Endothelial cell (in vitro differentiated cells): ENCODE measurements at places on chromosomes 11 and 22.

GRCh38 chr22:37926771-37927636 lies 20.9 kb downstream of the MICALL1 start:
- DNase-seq: no peak

DNA sequence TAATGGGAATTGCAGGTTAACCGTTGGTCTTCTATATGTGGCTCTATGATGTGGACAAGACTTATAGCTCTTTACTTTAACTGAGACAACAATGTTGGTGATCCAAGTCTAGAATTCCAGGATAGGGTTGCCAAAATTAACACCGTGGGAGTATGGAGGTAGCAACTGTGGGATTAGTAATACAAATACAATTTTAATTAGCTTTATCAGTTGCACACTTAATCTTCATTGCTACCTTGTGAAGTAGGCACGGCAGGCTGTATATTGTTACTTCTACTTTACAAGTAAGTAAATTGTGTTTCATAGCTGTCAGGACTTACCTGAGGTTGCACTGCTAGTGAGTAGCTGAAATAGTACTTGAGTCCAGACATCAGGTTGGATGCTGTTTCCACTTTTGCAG lies 21.0 kb downstream of the MTMR3 start:
- no peak for DNase-seq

DNA sequence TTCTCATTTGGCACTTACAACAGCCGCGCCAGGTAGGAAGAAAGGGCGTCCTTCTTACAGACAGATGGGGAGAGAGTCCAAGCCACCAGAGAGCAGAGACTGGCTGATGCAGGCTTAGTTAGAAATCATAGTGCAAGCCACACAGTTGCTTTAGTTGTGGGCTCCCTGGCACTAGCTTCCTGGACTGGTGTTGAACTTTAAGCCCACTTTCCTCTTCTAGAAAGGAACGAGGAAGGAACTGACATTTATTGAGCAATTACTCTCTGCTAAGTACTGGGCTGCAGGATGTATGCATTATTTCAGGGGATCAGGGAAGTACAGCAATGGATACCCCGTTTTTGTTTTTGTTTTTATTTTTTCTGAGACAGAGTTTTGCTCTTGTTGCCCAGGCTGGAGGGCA lies 3.0 kb downstream of the BACE1 start:
- DNase-seq: no peak

DNA sequence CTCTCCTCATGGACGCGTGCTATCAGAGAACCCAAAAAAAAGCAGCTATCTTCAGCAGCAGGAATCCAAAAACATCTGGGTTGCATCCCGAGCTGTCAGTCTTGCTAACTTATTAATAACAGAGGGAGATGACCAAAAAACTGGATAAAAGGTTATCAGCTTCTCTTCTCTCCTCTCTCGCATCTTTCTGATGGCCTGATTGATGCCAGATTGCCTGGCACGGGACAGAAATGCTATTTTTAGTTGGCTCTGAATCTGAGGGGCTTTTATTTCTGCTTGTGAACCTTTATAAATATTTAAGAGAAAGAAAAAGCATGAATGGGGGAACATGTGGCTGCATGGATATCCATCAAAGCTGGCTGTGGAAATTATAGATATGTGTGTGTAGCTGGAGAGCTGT lies 230.3 kb downstream of the ETS1 start:
- no peak for DNase-seq

- DNase-seq: no peak
These were observed 220.4 kb downstream of the ST3GAL4 start for GRCh38 chr11:126575849-126576248.

DNA sequence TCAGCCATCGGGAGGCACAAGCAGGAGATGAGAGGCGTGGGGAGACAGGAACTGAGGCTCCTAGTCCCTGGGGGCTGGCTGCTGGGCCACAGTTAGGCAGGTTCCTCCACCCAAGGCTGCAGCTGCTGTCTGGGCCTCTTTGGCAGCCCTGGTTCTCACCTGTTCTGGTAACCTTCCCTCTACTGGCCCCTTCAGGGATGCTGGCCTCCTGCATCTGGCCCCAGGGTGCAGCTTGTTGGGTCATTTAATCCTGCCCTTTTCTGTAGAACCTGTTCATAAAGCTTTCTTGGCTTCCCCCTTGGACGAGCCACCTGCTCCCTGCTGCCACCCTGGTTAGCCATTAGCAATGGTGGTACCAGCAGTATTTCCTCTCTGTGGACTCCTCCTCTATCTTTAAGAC lies 5.5 kb downstream of the USH1C start:
- no peak for DNase-seq

DNA sequence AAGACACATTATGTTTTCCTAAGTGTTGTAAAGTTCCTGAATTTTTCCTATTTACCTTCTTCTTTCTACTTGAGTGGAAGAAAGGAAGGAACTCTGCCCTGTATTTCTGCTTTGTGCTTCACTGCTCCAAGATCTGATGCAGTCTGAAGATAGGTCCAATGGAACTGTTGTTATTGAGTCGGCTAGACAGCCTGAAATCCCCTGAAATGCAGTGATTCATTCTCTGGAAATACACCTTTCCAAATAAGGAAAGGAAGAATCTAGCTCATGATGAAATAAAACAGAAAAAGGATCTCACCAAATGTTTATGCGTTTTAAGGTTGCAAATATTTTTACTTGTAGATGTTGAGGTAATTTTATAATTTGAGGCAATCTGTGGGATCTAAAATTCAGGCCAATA lies 322.8 kb downstream of the GUCY1A2 start:
- DNase-seq: no peak

GRCh38 chr11:120310870-120311269 lies 14.2 kb upstream of the TLCD5 start:
- no peak for DNase-seq

DNA sequence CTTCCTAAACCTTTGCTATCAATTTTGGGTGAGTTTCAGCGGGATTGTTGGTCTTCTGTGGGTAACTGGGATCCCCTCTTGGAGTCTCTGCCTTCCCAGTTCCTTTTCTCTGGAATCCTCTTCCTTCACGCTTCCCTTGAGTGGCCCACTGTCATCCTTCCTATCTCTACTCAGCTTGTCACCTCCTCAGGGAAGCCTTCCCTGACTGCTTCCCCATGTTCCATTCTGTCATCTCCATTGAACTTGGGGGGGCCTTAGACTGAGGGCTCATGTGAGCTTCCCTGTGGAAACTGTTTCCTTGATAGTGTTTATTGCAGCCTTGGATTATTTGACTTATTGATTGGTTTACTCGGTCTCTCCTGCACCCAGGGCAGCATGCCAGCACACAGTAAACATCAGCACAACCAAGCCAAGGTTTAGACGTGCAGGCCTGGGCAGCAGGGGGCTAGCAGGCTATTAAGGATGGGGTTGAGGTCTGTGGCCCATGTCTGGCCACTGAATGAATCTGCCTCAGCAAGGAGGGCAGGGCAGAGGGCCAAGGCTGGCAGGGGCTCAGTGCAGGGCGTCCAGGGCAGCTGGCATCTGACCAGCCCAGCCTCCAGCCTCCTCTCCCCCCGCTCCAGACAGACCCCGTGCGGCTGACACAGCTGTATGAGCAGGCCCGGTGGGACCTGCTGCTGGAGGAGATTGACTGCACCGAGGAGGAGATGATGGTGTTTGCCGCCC lies 7.2 kb downstream of the TRPT1 start:
- DNase-seq: no peak

GRCh38 chr11:70262951-70263350 lies 7.5 kb upstream of the PPFIA1 start:
- DNase-seq: no peak

DNA sequence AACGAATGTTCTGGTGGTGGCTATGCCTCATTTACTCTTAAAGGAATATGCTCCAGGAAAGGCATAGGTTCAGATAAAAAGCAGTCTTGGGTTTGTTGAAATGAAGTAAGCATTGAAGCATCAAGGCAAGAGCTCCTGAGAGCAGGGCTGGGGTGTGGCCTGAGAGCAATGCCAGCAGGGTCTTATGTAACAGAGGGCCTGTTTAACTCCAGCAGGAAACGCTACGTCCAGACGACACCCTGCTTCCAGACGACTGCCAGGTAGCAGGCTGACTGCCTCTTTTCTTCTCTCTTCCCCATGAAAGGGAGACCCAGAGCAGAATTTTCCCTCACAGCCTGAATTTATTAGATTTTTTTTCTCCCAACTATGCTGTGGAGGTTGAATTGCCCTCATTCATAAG lies 127.2 kb upstream of the SLC5A12 start:
- no peak for DNase-seq

DNA sequence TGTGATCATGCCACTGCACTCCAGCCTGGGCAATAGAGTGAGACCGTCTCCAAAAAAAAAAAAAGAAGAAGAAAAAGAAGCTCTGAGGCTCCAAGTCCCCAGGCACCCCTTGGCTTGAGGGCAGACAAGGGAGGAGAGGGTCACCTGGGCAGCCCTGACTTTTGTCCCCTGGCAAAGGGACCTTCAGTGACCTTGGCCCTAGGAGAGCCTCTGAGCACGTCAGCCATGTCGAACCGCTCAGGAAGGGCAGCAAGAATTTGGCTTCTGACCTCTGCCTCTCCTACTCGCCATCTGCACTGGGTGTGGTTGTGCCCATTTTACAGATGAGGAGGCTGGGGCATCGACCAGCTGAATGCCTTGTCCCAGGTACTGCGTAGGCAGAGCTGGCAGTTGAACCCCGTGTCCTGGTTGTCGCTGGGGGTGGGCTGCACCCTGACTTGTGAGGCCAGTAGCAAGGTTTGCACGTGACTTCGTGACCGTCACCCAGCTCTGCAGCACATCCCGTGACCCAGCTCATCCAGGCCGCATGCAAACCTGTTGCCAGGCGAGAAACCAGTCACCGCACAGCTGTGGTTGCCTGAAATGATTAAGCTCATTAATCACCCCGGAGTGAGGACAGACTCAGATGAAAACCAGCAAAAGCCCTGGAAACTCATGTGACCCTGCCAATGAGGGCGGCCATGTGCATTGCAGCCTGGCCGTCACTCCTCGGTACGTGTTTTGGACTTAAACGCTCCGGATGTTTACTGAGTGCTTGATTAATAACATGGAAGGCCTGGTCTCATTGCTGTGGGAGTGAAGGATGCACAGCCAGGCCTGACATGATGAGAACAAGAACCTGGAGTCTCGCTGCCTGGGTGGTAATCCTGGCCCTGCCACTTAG lies 47.7 kb upstream of the PPP6R3 start:
- no peak for DNase-seq

- DNase-seq: no peak
These were observed 9.7 kb downstream of the CLMP start for GRCh38 chr11:123185326-123185725.

GRCh38 chr22:19196841-19197612 lies 18.5 kb upstream of the SLC25A1 start:
- no peak for DNase-seq

DNA sequence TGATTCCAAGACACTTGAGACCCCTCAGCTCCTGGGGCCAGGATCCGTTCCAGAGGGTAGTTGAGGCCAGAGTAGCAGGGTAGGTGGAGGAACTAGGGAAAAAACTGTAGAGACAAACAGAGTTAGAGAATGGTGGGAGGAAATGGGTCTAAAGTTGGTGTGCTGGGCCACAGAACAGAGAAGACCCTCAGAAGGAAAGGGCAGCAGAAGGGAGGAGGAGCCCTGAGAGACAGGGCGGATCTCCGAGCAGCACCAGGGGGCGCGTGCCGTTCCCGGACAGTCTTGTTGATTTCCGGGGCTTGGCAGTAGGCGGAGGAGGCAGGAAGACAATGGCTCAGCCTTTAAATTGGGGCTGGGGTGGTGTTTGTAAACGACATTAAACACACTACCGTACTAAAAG lies 2.4 kb upstream of the CECR2 start:
- DNase-seq: peak; percentile 70

DNA sequence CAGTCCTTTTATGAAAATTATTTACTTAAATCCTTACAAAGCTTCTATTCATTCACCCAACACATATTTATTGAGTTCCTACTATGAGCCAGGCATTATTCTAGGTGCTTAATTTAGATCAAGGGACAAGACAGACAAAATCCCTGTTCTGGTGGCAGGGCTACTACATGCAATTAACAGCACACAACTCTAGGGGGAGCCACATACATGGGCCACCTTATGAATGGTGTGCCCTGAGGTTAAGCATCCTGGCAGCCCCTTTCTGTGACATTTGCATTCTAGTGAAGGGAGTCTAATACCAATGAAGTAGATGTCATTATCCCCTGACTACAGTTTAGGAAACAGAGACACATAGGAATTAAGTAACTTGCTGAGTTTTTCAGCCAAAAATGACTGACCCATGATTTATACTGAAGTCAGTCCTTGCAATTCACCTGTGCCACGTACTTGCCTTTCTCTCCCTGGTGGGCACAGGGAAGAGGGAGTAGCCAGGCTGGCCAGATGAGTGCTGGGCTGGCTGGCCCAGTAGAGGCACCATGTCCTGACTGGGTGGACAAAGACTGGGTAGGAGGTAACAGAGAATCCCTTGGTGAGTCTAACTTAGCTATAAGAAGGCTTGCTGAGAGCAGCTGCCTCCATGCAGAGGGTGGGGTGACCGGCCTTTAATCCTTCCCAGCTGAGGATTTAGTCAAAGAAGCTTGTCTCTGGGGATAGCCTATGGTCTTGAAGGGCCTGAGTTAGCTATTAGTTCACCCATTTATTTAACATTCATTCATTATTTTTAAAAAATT lies 52.0 kb upstream of the ELF5 start:
- DNase-seq: peak; percentile 26

DNA sequence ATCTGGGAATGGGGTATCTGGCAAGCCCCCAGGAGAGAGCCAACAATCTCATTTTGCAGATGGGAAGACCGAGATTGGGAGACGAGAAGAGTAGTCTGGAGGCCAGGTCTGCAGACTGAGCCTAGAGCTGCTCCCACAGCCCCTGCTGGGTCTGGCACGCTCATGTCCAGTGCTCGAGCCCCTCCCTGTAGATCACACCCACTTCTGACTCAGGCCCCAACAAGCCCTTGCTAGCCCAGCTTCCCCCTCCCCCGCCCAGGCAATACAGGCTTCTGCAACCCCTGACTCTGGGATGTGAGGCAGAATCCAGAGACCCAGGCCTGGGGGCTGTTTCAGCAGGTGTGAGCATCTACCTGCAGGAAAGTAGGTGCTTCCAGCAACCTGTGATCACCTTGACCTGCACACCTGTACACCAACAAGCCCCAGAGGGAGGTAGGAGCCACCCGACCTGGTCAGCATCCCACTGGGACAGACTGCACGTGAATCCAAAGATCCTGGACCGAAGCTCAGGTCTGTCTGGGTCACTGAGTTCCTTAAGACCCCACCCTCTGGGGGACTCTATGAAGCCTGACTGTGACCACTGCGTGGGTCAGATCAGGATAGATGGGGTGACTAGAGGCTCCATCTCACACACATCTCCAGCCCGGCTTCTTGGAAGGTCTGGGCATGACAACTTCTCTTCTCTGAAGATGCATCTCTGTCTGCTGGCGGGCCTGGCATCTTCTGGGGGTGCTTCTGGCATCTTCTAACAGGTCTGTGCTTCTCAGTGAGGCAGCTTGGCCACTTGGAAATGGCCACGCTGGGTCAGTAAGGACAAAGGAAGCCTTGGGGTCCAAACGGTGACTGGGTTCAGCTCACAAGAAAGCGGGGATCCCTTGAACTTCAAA lies 29.3 kb downstream of the LINC01488 start:
- no peak for DNase-seq
